ENCODE measurements at places on chromosomes 13 and 19. TPM values are rescaled to one million over a fixed set of nuclear protein-coding genes. Genes with fewer than 3 reads are reported as not detected.

- no peak for DNase-seq
These were observed 16.7 kb downstream of the GRIK5 start for GRCh38 chr19:42053037-42053935.

GRCh38 chr13:39407786-39408185 is 195.2 kb downstream of the LHFPL6 start:
- no peak for DNase-seq

DNA sequence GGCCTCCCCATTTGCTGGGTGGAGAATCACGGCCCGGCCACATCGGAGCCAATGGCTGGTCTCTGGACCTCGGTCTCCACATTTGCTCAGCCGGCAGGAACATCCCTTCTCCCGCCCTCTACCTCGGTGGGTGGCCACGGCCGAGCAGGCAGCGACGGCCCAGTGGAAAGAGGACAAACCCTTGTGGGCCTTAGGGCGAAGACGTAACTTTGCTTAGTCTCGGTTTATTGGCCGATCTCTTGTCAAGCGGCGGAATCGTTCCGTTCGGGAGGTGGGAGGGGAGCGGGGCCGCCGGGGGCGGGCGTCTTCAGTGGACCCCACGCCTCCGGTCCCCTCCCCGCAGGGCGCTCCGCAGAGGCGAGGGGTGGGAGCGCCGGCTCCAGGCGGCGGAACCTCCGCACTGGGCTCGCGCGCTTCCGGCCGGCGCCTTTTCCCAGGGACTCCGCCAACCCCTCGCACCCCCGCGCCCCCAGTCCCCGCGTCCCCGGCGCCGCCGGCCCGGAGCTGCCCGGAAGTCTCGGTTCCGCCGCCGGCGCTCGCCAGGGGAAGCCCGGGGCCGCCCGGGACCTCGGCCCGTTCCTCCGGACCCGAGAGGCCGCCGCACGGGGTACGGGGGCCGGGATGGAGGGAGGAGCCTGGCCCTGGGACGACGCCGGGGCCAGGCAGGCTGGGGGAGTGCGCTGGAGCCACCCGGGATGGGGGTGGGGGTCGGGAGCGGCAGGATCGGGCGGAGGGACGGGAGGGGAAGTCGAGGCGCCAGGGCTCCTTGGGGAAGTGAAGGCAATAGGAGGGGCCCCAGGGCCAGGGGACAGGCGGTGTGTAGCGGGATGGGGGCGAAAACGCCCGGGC is at the start of gene ZNF580:
TSS of gene ZNF580 (plus strand) at position 426 of the 849 bp plus-strand sequence. CDS start 1,507 bp downstream, outside the sequence.
- DNase-seq, result peak; percentile 92

- no peak for DNase-seq
These were observed 72.3 kb downstream of the KCTD12 start for GRCh38 chr13:76813891-76814290.

- DNase-seq, result no peak
These were observed 29.1 kb downstream of the CNFN start for GRCh38 chr19:42360787-42361544.

GRCh38 chr13:45863709-45864590 is 12.4 kb upstream of the SIAH3 start:
- no peak for DNase-seq

DNA sequence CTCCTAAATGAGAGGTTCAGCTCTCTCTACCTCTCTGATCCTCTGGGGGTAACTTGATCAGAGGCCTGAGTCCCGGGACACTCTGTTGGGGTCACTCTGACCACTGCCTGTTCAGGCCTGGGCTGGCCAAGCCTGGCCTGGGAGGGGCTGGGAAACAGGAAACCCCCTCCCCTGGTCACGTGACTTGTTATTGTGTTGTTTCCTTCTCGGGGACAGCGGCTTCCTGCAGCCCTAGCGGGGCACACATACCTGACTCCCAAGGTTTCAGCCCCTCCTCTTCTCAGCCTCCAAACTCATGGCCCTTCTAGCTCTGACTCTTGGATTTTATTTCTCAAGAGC is at the start of gene USHBP1:
TSS of gene USHBP1 (minus strand) at position 105 of the 339 bp plus-strand sequence. CDS start 446 bp downstream, outside the sequence.
- no peak for DNase-seq

DNA sequence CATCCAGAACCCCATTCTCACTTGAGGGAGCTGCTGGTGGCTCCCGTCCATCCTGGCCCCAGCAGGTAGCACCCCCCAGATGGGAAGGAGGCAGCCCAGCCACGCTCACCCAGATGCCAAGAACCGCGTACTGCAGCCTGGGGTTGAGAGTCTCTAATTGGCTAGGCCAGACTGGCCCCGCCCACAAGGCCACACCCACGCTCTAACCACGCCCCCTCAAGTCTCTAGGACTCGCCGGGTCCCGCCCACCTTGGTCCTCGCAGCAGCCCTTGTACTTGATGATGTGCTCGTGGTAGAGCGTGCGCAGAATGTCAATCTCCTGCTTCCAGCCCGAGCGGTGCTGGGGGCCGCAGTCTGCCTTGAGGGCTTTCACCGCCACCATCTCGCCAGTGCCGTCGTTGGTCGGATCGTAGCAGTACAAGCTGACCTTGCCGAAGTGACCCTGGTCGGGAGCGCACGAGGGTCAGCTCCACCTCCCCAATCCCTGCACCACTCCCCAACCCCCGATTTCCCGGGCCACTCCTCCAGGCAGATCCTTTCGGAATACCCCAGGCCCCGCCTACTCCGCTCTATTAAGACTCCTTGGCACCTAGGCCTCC is 14.5 kb upstream of the ICAM3 start:
- no peak for DNase-seq

GRCh38 chr19:41031916-41032315 is 40.8 kb downstream of the CYP2B6 start:
- no peak for DNase-seq

DNA sequence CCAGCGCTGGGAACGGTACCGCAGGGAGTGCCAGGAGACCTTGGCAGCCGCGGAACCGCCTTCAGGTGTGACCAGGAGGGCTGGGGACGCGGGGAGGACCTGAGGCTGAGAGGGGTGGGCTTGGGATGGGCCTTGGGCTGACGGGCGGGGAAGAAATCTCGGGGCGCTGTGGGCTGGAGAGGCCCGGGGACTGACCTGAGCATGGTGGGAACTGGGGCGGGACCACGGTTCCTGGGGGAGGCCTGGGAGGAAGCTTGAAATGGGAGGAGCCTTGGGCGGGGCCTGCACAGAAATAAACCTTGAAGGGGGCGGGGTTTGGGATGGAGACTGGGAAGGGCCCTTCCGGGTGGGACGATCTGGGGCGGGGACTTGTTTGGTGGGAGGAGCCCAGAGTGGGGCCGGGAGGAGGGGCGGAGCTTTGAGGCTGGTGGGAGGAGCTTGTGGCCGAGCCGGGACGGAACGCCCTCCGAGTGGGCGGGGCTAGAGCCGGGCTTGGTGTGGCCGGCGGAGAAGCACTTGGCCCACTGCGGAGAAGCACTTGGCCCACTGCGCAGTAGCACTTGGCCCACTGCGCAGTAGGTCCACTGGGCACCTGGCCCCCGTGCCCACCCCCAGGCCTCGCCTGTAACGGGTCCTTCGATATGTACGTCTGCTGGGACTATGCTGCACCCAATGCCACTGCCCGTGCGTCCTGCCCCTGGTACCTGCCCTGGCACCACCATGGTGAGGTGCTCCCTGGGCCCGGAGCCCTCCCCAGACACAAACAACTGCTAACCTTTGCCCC is 2.8 kb downstream of the GIPR start:
- DNase-seq, result peak; percentile 85

Gene APOC1
- 233 TPM for total RNA-seq

Gene ZNF253
- 34.8 TPM for total RNA-seq

Gene COL5A3
- 0.52 TPM for total RNA-seq

Gene PSG2
- not detected for total RNA-seq

Gene GJB2
- total RNA-seq, result 0.77 TPM
